ENCODE measurements at places on chromosomes 2 and 18.
A peak's percentile ranks its signal among the peaks of the same experiment; 100 is the strongest.

- DNase-seq = no peak
Measured at GRCh38 chr2:230795856-230796255, 68.9 kb upstream of the ITM2C start.

- peak; percentile 100 for DNase-seq
Measured at GRCh38 chr2:96265840-96266679, at the start of the genes CIAO1 and TMEM127. Gene CIAO1, plus strand, starts transcription at chr2:96266225. Its CDS starts 126 bp downstream, at chr2:96266351. Gene TMEM127, minus strand, starts transcription at chr2:96265997. Its CDS starts 616 bp downstream, at chr2:96265381.

DNA sequence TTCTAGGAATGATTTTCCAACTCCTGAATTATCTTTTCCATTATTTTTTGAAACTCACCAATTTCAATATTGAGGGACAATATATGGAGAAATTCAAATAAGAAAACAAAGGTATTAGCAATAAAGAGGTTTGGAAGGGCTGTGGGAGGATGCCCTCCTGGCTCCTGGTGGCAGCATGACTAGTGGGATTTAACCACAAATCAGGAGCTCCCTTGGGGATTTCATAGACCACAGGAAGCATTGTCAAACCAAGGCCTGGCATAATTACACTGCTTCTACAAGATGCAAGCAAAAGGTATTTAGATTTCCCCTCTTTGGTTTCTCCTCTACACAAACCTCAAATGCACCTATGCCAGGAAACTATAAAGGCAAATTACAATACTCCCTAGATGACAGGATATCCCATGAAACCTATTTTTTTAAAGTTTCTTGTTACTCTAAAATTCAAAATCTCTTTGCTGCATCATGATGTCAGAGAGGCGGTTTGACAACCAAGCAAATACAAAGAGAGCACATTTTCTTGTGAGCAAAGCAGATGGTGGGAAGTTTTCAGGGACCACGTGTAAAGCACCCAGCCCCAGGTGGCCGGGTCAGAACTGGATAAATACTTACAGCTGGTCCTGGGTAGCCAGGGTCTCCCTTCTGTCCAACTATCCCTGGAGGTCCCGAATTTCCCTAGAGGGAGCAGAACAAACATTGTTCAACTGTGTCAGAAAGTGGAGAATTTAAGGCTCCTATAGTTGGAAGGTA is 67.9 kb downstream of the COL6A3 start:
- DNase-seq = peak; percentile 12

GRCh38 chr2:10287761-10288160 is 14.9 kb upstream of the HPCAL1 start:
- peak; percentile 42 for DNase-seq

DNA sequence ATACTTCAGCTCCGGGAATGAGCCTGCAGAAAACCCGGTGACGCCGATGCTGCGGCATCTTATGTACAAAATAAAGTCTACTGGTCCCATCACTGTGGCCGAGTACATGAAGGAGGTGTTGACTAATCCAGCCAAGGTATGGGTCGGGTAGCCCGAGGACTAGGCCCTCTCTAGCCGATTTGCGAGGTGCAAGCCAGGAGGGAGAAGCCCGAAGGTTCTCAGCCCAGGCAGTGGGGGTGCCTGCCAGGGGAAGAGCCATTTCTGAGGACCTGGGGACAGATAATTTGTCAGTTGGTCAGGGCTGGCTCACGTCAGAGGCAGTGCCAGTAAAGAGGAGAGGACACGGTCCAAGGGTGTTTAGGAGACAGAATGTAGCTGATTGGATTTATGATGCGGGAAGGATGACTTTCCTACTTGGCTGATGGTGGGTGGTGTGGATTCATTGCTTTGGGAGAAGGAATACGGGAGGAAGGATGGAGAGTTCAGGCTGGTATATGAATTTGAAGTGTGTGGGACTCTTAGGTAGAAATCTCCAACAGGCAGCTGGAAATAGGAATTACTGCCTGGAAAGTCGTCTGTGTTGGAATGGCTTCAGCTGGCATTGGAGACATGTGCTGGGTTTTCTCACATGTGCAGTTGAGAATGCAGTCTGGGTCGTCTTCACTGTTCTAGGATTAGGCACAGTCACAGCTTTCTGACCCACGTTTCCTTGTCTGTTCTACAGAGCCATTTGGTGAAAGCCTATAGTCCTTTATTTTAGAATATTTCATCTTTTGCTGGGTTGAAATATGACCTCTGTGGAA is 874 bp downstream of the NDUFAF7 start:
- DNase-seq = peak; percentile 38

GRCh38 chr2:190482451-190482850 is 52.1 kb downstream of the NEMP2 start:
- no peak for DNase-seq

GRCh38 chr2:227960317-227960716 is 88.9 kb downstream of the DAW1 start:
- no peak for DNase-seq

- no peak for DNase-seq
Measured at GRCh38 chr2:191265311-191266170, 20.3 kb downstream of the MYO1B start.

DNA sequence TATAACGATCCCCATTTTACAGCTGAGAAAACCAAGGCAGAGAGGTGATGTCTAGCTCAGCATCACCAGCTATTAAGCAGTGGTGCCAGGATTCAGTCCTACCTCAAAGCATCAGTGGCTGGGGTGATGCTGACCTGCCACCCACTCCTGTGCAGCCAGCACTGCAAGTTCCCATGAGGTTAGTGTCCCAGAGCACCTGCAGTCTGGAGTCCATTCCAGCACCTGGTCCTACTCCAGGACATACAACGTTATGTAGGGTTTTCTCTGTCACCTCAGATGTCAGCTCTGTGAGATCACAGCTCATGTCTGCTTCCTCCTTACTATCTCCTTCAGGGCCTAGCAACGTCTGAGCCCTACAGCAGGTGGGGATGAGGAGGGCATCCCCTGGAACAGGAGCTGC is 328.0 kb upstream of the HS6ST1 start:
- DNase-seq = no peak

DNA sequence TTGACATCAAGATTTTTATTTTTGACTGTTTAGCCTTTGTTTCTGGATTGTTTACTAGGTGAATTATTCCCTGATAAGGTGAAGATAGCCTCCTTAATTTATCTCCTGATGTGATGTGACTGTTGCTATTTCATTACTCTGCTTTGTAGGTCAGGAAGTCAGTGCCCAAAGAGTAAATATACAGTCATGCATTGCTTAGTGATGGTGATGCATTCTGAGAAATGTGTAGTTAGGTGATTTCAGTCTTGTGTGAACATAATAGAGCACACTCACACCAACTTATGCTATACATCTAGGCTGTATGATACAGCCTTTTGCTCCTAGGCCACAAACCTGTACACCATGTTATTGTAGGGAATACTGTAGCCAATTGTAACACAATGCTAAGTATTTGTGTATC is 102.4 kb upstream of the THUMPD2 start:
- no peak for DNase-seq

DNA sequence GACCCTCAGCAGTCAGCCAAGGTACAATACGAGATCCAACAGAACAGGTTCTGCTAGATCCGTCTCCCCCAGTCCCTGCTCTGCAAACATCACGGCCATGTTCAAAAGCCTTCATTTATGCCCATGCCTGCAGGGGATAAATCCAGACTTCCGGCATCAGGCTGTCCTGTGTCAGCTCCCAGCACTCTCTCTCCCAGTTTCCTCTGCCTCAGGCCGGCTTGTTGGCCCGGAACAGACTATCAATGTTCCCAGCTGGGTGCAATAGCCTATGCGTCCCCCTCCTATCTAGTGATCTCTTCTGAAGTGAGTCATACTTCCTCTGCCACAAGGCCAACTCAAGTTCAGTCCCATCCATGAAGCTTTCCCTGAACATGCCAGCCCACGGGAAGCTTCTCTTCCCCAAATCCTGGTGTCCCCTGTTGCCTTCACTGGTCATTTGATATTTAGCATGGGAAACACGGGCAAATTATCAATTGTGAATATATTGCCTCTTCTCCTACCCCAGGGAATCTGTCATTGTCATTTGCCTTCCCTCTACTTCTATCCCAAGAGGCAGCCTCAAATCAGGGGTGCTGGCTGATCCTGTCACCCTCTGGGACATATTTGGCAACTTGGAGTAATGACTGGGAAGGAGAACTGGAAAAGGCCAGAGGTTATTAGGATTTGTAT is 51.1 kb downstream of the CAPN13 start:
- peak; percentile 38 for DNase-seq

- no peak for DNase-seq
Measured at GRCh38 chr2:195094330-195094729, 562.7 kb upstream of the SLC39A10 start.

DNA sequence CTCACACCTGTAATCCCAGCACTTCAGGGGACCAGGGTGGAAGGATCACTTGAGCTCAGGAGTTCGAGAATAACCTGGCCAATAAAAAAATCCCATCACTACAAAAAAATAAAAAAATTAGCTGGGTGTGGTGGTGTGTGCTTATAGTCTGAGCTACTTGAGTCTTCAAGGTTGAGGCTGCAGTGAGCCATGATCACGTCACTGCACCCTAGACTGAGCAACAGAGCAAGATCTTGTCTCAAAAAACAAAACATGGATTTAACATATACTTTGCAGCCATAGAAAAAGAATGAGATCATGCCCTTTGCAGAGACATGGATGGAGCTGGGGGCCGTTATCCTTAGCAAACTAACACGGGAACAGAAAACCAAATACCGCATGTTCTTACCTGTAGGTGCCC is 22.2 kb downstream of the SH2D6 start:
- no peak for DNase-seq

DNA sequence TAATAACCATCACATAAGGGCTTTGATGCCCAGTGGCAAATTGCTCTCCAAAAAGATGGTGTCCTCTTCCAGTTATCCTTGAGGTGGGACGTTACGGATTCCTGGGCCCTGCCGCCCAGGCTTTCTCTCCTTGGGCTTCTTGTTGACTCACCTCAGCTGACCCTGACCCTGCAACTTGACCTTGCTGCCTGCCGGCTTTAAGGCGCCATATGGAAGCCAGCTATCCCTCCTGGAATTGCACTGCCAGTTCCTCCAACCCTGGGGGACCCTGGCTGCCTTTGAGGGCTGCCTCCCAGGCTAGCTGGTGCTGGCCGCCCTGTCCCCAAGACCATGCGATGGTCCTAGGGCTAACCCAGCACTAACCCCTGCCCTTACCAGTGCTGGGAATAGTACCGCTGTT is 28.3 kb upstream of the B3GNT7 start:
- DNase-seq = no peak

DNA sequence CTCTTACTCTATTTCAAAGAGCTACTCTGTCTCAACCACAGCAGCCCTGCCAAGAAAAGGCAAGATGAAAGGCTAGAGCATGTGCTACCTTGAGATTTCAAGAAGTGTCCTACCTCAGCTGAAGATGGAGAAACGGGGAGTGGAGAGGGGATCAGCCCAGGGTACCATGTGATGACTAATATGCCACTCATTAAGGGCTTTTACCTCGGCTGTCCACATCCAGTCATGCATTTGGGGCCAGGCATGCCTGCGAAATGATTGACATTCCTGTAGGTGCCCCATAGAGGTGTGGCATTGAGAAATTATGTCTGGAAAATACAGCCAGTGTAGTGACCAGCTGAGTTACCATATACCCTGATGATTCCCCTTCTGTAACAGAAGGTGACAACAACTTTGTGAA is 96.1 kb downstream of the NRP2 start:
- DNase-seq = no peak

GRCh38 chr2:187468262-187468661 is 20.2 kb upstream of the CALCRL start:
- DNase-seq = no peak

DNA sequence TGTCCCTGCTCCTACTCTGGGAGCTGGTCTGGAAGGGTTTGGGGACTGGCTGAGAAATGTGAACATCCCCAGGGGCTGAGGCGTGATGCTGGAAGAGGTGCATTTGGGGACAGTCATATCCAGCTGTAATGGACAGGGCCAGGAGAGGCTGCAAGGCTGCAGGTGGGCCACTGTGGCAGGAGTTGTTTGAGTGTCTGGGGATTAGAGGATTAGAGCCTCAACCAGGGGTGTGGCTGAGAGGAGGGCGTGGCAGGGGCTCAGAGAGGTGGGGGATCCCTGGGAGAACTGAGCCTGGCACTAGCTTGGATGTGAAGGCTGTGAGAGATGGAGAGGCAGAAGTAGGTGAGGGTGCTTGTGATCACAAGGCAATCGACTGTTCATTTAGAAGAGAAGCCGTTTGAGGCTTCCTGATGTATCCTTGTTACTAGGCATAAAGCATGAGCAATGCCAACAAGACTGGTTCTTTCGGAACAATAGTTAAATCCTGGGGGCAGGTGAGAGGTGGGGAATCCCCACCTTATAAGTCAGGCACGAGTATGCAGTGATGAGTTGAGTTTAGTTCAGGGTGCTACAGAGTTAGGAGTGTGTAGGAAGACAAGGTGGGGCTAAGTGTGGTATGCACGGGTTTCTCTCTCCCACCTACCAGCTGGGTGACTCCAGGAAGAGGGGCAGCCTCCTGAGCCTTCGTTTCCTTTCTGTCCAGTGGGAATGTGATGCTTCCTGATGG is 31.9 kb downstream of the SH3RF3 start:
- DNase-seq = no peak

GRCh38 chr18:75472396-75472795 is 44.9 kb upstream of the SMIM21 start:
- DNase-seq = no peak

DNA sequence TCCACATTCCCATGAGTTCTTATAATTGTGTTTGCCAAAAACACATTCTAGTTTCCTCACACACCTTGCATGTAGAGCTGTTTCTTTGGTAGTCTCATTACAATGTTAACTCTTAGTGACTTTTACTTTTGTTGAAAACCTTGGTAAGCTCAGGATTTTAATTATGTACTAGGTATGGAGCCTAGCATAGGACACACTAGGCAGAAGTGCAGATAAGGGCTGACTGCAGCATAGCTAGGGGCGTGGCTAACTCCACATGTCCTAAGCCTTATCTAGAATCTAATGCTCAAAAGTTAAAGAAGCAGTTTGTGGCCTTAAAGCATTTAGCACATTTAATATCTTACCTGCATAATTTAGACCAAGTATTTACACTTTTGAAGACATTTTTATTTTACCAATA is 153.7 kb upstream of the FBXO11 start:
- DNase-seq = no peak

DNA sequence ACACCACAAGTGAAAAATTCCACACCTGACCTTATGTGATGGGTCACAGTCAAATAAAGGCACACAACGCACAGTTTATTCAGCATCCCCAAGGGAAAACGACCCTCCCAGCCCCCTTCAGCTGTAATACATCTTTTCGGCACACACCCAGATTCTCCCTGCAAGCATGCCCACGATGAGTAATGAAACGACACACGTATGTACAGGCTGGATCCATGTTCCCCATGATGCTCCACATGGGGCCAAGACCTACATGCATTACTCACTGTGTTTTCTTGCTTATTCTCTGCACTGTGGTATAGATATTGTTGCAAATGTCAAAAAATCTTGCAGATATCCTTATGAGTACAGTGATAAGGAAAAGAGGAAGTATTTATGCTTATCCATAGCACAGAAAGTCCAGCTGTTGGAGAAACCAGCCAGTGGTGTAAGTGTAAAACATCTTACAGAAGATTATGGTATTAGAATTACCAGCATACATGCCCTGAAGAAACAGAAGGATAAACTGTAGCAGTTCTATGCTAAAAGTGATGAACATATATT is 32.5 kb upstream of the SGPP2 start:
- DNase-seq = peak; percentile 51
